Right lobe of liver (tissue), 6 donors: ENCODE measurements at places on chromosomes 6 and 20.

GRCh38 chr6:121697921-121698320 is 262.5 kb downstream of the GJA1 start:
- no peaks in the 10 kb centered on the region for H3K4me1 ChIP-seq
- no peak overlapping the region for H3K4me3 ChIP-seq
- H3K27ac ChIP-seq, result no peak overlapping the region
- H3K36me3 ChIP-seq, result no peaks in the 10 kb centered on the region

DNA sequence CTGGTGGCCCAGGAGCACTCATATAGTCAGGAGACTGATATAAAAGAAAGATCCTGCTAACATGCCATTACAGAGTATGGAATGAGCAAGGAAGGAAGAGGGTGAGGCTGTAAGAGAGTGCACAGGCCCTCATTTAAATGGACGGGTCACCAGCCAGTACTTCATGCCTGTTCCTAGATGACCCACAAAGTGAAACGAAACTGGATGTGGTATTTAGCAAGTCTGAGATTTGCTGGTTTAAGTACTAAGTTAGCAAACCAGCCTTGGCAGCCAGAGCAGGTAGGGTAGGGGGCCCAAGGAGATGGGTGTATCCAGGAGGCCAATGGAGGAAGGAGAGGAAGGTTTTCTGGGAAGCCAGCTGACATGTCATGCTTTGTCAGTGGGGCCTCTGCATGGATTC is 15.9 kb downstream of the NT5E start:
- peaks cover 8% of the 10 kb centered on the region for H3K36me3 ChIP-seq
- no peak overlapping the region for H3K4me3 ChIP-seq
- H3K27me3 ChIP-seq, result no peaks in the 10 kb centered on the region
- DNase-seq, result no peak
- H3K4me1 ChIP-seq, result peaks cover 27% of the 10 kb centered on the region

GRCh38 chr6:140538926-140539325 is 1164.5 kb upstream of the CITED2 start:
- DNase-seq, result no peak
- no peaks in the 10 kb centered on the region for H3K27me3 ChIP-seq
- no peak overlapping the region for H3K27ac ChIP-seq
- no peaks in the 10 kb centered on the region for H3K36me3 ChIP-seq
- H3K4me3 ChIP-seq, result no peak overlapping the region

GRCh38 chr6:167148021-167148420 is 9.8 kb downstream of the GPR31 start:
- H3K27ac ChIP-seq, result no peak overlapping the region
- H3K4me1 ChIP-seq, result no peaks in the 10 kb centered on the region
- H3K4me3 ChIP-seq, result no peak overlapping the region
- no peaks in the 10 kb centered on the region for H3K36me3 ChIP-seq
- no peaks in the 10 kb centered on the region for H3K27me3 ChIP-seq

DNA sequence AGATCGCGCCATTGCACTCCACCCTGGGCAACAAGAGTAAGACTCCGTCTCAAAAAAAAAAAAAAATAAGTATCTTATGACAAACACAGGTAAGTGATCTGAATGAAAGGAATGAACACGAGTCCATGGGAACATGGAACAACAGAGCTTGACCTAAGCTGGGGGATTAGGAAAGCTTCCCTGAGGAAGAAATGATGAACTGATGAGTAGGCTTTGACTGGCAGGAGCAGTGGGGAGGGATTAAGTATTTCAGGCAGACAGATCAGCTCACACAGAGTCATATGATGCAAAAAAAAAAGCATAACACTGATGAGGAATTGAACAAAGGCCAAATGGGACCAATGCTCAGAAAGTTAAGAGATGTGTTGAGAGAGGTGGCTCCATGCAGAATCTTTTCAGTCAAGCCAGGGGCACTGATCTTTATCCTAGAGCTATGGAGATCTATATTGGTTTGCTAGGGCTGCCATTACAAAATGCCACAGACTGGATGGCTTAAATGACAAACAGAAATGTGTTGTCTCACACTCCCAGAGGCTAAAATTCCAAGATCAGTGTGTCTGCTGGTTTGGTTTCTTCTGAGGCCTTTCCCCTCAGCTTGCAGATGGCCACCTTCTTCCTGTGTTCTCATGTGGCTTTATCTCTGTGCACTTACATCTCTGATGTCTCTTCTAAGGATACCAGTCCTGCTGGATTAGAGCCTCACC is 85.6 kb downstream of the ANKRD6 start:
- no peak overlapping the region for H3K4me3 ChIP-seq
- H3K27me3 ChIP-seq, result no peaks in the 10 kb centered on the region
- H3K36me3 ChIP-seq, result no peaks in the 10 kb centered on the region

- no peak overlapping the region for H3K27ac ChIP-seq
- DNase-seq, result no peak
- H3K4me3 ChIP-seq, result no peak overlapping the region
- no peaks in the 10 kb centered on the region for H3K36me3 ChIP-seq
These were observed 3.1 kb downstream of the MAP1LC3A start for GRCh38 chr20:34561661-34562060.

GRCh38 chr20:52047811-52048764 is 143.5 kb downstream of the ZFP64 start:
- H3K4me1 ChIP-seq, result no peaks in the 10 kb centered on the region
- DNase-seq, result no peak
- no peak overlapping the region for H3K27ac ChIP-seq
- no peaks in the 10 kb centered on the region for H3K27me3 ChIP-seq
- H3K36me3 ChIP-seq, result no peaks in the 10 kb centered on the region
